ENCODE measurements at places on chromosomes 7 and 10.

DNA sequence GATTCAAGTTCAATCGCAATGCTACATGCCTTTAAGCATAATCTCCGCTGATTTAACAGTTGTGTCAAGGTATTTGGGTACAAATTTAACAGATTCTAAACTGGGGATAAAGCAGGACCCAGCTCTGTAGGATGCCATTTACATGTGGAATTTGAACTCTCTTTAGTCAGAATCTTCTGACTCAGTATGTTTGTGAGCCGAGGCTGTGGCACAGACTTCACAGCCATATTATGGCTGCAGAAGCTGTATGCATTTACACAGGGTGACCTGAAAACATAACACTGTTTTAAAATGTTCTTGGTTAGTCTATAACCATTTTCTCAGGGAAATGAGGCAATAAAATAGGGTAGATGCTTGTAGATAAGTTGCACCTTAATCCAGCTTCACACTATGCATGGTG lies 8.7 kb downstream of the PDLIM1 start:
- DNase-seq: no peak

GRCh38 chr7:114107522-114107921 lies 188.7 kb upstream of the PPP1R3A start:
- peak; percentile 17 for DNase-seq

GRCh38 chr7:951881-952547 lies 2.5 kb downstream of the ADAP1 start:
- DNase-seq: no peak

- DNase-seq: no peak
These were observed 27.4 kb downstream of the MAPK8 start for GRCh38 chr10:48333856-48334255.

DNA sequence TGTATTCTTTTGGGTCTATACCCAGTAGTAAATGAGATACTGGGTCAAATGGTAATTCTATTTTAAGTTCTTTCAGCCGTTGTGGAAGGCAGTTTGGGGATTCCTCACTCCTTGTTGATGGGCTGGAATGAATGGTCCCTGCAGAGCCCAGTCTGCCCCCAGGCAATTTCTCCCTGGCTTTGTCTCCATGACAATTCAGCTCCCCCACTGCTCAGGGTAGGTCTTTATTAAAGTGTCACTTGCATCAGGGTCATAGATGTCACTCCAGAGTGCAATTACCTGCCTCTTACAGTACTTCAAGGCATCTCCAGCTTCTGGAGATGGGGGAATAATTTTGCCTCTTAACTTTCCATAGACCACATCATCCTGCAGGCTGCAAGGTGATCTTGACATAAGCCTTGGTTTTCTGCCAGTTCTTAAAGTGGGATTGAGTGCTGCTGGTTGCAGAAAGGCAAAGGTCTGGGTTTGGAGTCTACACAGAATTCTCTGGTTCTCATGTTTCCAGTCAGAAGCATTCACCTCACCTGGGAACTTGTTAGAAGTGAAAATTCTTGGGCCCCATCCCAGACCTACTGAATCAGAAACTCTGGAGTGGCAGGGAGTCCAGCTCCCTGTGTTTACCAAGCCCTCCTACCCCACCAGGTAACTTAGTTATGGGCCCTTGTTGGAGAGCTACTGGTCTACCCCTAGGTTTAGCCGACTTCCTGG lies 442.4 kb downstream of the GALNT17 start:
- DNase-seq: no peak

GRCh38 chr10:6140141-6140841 lies 51.5 kb downstream of the RBM17 start:
- DNase-seq: no peak

- no peak for DNase-seq
These were observed 45.9 kb upstream of the BTRC start for GRCh38 chr10:101308051-101308450.

Data from OCI-M1 (cell line).